Panc1 (cell line): ENCODE measurements at places on chromosomes 6 and 20. TPM values are rescaled to one million over a fixed set of nuclear protein-coding genes. Genes with fewer than 3 reads are reported as not detected.

GRCh38 chr20:63349516-63349895 lies 11.6 kb downstream of the CHRNA4 start:
- no peak for DNase-seq
- no peaks in the 10 kb centered on the region for H3K27me3 ChIP-seq
- H3K27ac ChIP-seq: no peak overlapping the region

GRCh38 chr20:3901706-3902440 lies 12.7 kb downstream of the PANK2 start:
- no peak overlapping the region for H3K4me3 ChIP-seq
- no peaks in the 10 kb centered on the region for H3K27me3 ChIP-seq
- no peak overlapping the region for H3K27ac ChIP-seq
- H3K36me3 ChIP-seq: no peaks in the 10 kb centered on the region
- H3K4me1 ChIP-seq: peaks cover 45% of the 10 kb centered on the region

DNA sequence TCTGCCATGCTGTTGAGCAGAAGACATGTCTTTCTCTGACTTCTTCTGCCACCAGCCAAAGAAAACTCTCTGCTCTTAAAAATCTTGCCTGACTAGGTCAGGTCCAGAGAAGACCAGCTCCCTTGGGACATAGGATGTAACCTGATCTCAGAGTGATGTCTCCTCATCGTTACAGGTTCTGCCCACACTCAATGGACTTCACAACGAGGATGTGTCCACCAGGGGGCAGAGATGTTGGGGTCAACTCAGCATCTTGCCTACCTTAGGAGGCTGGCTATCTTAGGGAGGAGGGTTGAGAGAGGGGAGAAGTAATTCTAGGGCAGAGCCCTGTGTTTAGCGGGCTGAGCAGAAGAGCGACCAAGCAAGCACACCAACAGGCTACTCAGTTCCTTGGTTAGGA lies 207.6 kb upstream of the CDH4 start:
- H3K27me3 ChIP-seq: no peaks in the 10 kb centered on the region
- H3K4me1 ChIP-seq: no peaks in the 10 kb centered on the region
- no peaks in the 10 kb centered on the region for H3K36me3 ChIP-seq
- no peak for DNase-seq
- no peak overlapping the region for H3K27ac ChIP-seq

DNA sequence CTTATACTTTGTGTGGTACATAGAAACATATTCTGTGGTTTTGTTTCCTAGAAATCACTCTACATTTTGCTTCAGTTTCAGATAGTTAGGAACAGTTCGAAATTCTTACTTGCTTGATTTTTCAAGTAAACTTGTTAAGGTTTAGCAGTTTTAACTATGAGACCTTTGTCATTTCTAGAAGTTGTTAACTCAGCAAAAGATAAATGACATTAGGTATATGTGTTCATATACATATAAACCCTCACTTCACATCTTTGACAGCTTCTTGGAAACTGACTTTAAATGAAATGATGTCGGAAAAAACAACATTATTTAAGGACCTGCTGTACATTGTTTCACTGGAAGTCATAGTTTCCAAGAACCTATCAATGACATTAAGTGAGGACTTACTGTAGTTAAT lies 96.2 kb downstream of the FIG4 start:
- H3K27me3 ChIP-seq: no peaks in the 10 kb centered on the region
- H3K36me3 ChIP-seq: no peaks in the 10 kb centered on the region
- H3K27ac ChIP-seq: no peak overlapping the region
- H3K4me3 ChIP-seq: no peak overlapping the region

DNA sequence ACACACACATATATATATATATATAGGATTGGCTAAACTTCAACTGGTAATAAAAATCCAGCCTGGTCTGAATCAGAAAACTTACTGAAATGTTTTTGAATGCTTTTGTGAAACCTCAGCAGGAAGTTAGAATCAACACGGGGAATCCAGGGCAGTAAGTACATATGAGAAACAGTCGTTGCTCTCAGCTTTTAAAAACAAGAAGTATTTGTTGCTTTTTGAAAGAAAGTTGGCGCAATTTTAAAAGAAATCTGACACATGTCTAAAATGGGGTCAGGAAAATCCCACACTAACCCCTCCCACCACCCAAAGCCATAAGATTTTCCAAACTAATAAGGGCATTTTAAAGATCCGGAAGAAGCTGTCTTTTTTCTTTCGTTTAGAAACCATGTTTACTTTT lies 11.5 kb upstream of the CCDC170 start:
- no peaks in the 10 kb centered on the region for H3K4me1 ChIP-seq
- no peak overlapping the region for H3K27ac ChIP-seq
- H3K4me3 ChIP-seq: no peak overlapping the region
- DNase-seq: no peak

- no peaks in the 10 kb centered on the region for H3K4me1 ChIP-seq
- no peak overlapping the region for H3K4me3 ChIP-seq
- no peaks in the 10 kb centered on the region for H3K36me3 ChIP-seq
- H3K27me3 ChIP-seq: no peaks in the 10 kb centered on the region
- DNase-seq: no peak
These were observed 133.6 kb downstream of the TFAP2B start for GRCh38 chr6:50952092-50952907.

The CHRNA4 gene
- 2.4 TPM for total RNA-seq

The FUT9 gene
- not detected for total RNA-seq

The MEP1A gene
- total RNA-seq: not detected

The ISM1 gene
- not detected for total RNA-seq

The TNFRSF6B gene
- not detected for total RNA-seq
